ENCODE measurements at places on chromosomes 11 and 22. TPM values are rescaled to one million over a fixed set of nuclear protein-coding genes. Genes with fewer than 3 reads are reported as not detected.

DNA sequence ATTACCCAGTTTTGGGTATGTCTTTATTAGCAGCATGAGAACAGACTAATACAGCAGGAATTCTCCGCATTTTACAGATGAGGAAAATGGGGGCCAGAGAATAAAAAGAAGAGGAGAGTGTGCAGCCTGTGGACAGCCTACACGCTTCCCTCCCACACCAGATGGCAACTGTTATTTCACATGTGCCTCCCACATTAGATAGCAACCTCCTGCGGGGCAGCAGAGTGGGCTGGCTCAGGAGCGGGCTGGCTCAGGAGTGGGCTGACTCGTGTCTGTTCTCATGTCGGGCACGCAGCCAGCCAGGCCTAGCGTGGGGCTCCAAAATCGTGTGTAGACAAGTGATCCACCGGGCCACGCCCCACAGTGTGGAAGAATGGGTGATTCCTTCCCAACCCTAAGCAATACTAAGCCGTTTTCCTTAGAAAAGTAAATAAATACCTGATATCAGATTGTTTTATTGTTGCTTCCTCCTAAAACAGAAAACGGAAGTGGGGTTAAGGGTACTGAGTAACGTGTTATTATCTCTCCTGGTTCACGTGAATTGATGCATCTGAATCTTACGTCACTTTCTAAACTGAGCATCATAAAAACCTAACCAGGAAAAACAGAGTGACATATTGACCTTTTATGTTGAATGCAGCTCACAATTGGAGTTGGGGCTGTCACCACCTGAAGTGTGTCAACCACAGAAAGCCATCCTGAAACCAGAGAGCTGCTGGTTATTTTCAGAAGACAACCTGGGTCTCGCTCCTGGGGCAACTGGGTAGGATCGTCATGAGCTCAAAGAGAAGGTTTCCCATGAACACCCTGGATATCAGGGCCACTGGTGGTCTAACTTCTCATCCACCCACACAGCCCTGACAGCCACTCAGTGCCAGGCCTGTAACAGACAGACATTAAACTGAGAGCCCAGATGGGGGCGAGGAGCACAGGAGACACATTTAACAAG is 3.3 kb downstream of the TTLL1 start:
- no peak for DNase-seq

GRCh38 chr11:96123301-96123700 is 199.4 kb upstream of the MTMR2 start:
- no peak for DNase-seq

GRCh38 chr11:16001899-16002426 is 354.4 kb downstream of the SOX6 start:
- DNase-seq, result peak; percentile 87

- peak; percentile 35 for DNase-seq
Measured at GRCh38 chr11:66291706-66292542, at the start of gene TMEM151A. Gene TMEM151A, plus strand, starts transcription at chr11:66291894. Its CDS starts 120 bp downstream, at chr11:66292014.

GRCh38 chr22:46090631-46091201 is 59.6 kb upstream of the PPARA start:
- DNase-seq, result peak; percentile 95

- peak; percentile 27 for DNase-seq
Measured at GRCh38 chr22:22565981-22566380, 6.9 kb upstream of the PRAME start.

GRCh38 chr11:58503361-58503856 is 4.5 kb downstream of the OR5B21 start:
- DNase-seq, result no peak

DNA sequence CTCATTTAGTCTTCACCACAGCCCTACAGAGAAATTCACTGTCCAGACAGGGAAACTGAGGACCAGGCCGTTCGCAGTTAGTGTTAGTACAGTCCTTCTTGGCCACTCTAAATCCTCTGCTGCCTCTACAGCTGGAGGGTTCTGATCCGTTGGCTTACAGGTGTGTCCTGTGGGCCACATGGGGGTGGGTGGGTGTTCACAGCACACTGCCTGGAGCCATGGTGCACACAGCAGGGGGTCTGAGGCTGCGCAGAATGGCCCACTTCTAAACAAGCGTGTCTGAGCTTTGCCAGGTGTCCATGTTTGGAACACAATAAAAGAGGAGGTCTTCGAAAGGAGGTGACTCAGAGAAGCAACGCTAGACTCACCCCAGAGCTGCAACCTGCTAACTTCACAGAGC is 249.0 kb downstream of the ST3GAL4 start:
- no peak for DNase-seq

The ARHGAP42 gene
- 2.3 TPM for total RNA-seq

The UVRAG gene
- total RNA-seq, result 9.9 TPM

Measured in GM23248 (cell line).